ENCODE measurements at places on chromosomes 16 and 17.

DNA sequence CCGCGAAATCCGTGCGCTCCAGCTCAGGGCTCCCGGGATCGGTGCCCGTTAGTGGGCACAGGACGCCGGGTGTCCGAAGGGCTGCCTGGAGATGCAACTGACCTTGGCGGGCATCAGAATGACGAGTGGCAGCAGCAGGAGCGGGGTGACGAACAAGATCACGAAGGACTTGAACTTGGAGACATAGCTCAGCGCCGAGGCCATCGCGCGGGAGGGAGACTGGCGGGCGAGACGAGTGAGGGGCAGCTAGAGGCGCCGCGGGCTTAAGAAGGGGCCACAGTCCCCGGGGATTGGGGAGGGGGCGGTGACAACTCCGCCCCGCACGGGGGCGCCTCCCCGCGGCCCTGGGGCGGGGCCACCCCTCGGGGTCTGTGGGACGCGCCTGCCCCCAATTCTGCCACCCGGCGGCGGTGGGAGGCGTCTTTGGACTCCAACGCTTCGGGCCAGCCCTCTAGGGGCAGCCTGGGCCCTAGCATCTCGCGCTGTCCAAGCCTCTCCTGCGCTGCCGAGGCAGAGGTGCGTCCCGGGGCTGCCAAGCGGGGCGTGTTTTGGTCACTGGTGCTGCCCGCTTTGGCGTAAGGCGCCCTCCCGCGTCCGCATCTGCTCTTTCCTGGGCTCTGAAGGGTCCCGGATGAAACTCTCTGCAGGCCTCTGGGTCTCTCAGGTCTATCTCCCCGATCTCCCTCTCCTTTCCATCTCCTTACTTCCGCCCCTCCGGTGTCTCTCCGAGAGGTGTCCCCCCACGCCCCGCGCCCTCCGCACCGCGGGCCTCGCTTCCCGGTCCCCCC is at the start of gene SLC13A5:
SLC13A5 (minus strand) TSS at position 240 of the 788 bp plus-strand sequence; CDS start at position 204, 36 bp downstream.
- DNase-seq: peak; percentile 70

GRCh38 chr17:79294459-79295071 is 219.9 kb downstream of the ENGASE start:
- peak; percentile 52 for DNase-seq

- no peak for DNase-seq
Observed at GRCh38 chr16:15903960-15904359, 15.6 kb upstream of the CEP20 start.

GRCh38 chr16:12448504-12448903 is 355.2 kb downstream of the CPPED1 start:
- DNase-seq: no peak

- DNase-seq: no peak
Observed at GRCh38 chr17:81428516-81428915, 33.3 kb downstream of the BAHCC1 start.

- DNase-seq: no peak
Observed at GRCh38 chr17:42142371-42142896, 12.4 kb downstream of the RAB5C start.

DNA sequence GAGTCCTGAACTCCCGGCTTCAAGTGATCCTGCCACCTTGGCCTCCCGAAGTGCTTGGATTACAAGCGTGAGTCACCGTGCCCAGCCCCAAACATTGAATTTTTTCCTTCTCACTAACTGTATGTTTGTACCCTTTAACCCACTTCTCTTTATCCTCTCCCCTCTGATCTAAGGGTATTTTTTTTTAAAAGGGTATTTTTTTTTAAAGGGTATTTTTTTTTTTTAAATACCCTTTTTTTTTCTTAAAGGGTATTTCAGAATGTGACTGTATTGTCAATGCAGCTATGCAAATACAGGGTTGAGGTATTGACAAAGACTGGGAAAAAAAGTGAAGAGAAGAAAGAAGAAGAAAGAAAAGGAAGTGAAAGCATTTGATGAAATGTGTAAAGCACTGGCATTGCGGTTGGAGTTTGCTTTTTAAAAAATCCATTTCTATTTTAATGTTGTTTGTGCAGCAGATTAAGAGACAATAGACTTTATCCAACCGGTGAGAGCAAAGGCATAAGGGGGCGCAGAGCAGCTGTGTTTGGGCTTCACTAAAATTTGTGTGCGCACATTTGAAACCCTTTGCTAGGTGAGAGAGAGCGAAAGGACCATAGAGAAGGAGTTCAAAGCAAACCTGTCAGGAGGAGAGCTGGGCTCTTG is 42.4 kb downstream of the SYT17 start:
- no peak for DNase-seq

GRCh38 chr16:72124761-72125634 is 31.4 kb downstream of the DHX38 start:
- no peak for DNase-seq

DNA sequence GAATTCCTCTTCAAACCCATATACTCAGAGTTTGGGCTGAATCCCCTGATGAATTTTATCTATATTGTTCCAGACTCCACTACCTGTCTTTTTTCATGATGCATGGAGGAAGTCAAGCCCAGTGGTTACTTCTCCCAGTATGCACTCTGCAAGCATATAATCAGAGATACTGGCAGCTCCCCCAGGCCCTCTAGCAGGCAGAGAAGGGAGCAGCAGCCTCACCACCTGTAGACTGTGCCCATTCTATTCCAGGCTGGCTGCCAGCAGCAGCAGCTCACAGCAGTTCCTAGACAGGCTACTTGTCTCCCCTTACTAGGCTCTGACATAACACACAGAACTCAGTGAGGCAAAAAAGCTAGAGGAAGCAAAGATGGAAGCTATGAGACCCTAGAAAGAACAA is 3.4 kb downstream of the MKS1 start:
- no peak for DNase-seq

GRCh38 chr17:50955160-50955559 is 89.0 kb upstream of the TOB1 start:
- no peak for DNase-seq

Measured in frontal cortex (tissue), 4 donors.